ENCODE measurements at places on chromosomes 11 and 22.

- DNase-seq = no peak
Measured at GRCh38 chr11:72575533-72576242, 98.5 kb downstream of the PDE2A start.

- DNase-seq = peak; percentile 67
Measured at GRCh38 chr11:62497132-62497801, 49.3 kb downstream of the AHNAK start.

DNA sequence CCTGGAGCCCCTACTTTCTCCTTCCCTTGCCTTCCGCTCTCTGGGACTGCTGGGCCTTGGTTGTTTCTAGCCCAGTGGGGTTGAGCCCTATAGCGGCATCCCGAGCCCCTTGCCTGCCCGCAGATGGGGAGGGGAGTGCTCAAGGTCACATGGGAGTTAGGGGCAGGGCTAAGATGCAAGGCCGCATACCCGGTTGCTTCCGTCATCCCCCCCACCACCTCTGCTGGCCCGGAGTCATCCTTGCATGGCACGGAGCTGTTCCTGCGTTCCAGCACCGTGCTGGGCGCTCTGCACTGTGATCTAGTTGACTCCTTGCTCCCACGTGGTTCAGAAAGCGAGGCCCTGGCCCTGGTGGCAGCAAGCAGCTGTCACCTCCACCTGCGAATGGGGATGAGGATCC lies 18.0 kb downstream of the FLRT1 start:
- no peak for DNase-seq

DNA sequence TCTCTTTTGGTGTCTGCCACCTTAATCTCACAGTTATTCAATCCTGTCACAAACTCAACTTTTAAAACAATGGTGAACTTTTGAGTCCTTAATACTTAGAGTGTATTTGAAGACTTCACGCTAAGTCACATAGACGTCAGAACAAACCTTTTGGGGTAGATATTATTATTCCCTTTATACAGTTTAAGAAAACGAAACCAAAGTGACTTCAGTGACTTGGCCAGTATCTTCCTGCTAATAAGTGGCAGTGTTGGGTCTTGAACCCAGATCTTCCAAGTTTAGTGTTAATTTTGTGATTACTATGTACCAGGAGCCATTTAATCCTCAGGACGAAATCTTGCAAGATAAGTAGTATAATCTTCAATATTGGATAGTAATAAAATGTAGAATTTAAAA lies 691 bp downstream of the CEP295 start:
- DNase-seq = peak; percentile 3

DNA sequence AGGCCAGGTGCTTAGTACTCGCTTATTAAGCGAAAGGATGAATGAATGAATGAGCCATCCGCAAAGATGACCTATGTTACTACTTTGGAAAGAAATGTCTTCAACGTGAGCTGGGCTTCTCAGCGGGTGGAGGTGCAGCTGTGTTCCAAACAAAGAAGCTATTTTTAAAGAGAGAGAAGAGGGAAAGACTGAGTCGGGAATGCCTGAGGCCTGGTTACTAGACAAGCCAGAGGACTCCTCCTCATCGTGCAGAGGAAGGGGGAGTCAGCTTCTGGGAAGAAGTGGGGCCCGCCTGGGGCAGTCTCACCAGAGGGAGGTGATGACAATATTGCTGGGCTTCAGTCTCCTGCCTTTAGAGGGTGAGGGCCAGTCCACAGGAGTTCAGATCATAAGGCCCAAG lies 30.4 kb upstream of the CD5 start:
- no peak for DNase-seq

GRCh38 chr11:96388891-96389719 lies 607 bp downstream of the CCDC82 start:
- DNase-seq = no peak

GRCh38 chr22:46764779-46765485 lies 2.5 kb downstream of the TBC1D22A start:
- no peak for DNase-seq

- no peak for DNase-seq
Measured at GRCh38 chr11:113871336-113871735, 4.0 kb downstream of the USP28 start.

DNA sequence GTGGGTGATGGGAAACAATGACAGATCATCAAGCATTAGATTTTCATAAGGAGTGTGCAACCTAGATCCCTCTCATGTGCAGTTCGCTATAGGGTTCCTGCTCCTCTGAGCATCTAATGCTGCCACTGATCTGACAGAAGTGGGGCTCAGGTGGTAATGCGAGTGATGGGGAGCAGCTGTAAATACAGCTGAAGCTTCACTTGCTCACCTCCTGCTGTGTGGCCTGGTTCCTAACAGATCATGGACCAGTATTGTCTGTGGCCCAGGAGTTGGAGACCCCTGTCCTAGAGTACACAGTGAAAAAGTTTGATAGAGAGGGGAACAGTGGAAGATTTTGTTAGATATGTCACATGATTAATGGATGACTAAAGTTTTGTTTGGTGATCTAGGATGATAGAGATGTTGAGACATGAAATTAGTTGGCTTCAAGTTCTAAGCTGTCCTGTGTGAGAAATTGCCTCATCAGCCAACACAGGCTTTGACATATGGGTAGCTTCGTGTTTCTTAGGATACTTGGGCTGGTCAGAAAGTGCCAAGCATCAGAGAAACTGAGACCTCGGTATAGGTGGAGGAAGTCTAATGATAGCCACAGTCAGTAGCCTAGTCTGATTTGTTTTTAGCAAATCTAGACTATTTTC lies 47.4 kb downstream of the ARHGEF12 start:
- no peak for DNase-seq

- DNase-seq = no peak
Measured at GRCh38 chr11:57320067-57320718, 4.6 kb downstream of the TNKS1BP1 start.

- no peak for DNase-seq
Measured at GRCh38 chr11:72774499-72774898, 19.3 kb downstream of the STARD10 start.

- DNase-seq = no peak
Measured at GRCh38 chr22:30891781-30892180, 76.8 kb downstream of the MORC2 start.

GRCh38 chr22:39565414-39565944 lies 5.1 kb upstream of the CACNA1I start:
- DNase-seq = no peak

DNA sequence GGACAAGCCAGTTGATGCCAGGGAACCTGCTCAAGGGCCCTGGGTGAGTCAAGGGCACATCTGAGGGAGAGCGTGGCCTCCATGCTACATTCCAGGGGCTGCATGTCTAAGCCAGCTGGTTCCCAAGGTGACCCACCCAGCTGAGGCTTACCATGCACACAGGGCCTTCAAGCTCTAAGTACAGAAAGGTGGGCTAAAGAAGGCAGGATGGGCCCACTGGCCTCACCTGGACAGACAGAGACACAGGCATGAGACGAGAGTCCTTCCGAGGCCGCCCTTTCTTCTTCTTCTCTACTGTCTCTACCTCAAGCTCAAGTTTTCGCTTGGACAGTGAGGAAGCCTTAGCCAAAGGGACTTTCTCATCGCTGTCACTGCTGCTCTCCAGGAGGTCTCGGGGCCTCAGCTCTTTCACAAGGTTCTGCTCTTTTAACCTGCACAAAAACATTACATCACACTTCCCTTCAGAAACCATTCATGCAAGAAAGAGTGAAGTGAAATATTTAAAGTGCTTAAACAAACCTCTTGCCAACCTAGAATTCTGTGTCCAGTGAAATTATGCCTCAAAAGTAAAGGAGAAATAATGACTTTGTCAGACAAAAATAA lies 69.9 kb downstream of the HIRA start:
- DNase-seq = no peak

DNA sequence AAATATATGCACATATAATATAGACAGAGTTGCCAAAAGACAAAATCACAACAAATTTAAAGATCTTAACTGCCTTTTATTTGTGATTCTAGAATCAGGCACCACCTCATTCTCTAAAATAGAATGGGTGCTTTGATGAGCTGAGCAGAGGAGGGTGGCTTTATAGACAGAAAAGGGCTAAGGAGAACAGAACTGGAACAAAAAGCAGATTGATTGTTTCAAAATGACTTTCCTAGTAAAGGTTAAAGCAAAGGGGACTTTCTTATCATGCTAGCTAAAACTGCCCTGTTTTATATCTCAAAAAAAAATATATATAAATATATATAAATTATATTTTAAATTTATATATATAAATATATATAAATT lies 287.6 kb downstream of the FAT3 start:
- DNase-seq = no peak

DNA sequence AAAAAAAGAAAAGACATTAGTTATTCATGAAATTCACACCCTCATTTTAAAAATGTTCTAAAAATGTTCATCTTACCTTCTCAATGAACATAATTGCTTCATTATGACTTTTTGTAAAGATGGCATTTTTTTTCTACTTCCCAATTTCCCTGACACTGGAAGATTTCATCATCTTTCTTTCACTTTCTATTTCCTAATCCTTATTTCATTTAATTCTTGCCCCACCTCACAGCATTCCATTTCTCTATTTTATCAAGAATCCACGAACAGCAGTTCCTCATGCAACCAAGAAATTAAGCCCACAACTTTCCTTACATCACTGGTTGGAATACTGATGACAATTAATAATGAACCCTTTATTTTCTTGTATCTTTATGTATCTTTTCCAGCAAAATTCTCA lies 1.9 kb downstream of the PATL1 start:
- DNase-seq = peak; percentile 11

DNA sequence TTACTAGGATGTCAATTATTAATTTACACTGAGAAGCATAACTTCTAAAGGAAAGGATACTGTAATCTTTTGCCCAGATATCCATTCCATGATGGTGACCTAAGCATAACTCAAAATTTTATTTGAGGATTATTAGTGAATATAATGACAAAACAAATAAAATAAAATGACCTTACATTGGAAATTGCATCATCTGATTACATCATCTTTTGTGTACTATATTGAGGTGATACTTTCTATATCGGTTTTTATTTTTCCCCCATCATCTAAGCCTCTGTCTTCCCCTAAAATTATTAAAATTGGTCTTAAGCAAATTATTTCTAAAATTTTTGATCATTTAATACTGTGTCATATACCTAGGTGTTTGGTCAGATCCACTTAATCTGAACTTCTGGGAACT lies 150.1 kb upstream of the CTSC start:
- no peak for DNase-seq

DNA sequence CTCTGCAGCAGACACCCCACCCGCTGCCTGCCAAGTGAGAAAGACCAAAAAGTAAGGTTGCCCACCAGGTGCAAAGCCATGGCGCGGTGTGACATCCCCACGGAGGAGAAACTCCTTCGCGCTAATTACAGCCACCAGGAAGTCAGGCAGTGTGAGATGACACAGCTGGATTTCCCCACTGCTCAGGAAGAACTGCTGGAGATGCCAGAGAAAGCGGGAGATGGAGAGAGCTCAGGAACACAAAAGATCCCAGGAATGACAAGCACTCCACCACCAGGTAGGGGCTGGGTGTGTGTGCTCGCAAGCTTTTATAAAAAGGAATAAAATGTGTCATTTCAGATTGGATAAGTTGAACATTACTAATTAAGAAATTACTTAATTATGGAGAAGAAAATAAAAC lies 292.7 kb downstream of the OPCML start:
- no peak for DNase-seq

GRCh38 chr11:107785401-107785800 lies 73.2 kb downstream of the SLC35F2 start:
- DNase-seq = peak; percentile 56

- no peak for DNase-seq
Measured at GRCh38 chr22:37764622-37765021, 43.1 kb upstream of the GCAT start.

- no peak for DNase-seq
Measured at GRCh38 chr11:61112575-61112974, 10.3 kb downstream of the CD5 start.

DNA sequence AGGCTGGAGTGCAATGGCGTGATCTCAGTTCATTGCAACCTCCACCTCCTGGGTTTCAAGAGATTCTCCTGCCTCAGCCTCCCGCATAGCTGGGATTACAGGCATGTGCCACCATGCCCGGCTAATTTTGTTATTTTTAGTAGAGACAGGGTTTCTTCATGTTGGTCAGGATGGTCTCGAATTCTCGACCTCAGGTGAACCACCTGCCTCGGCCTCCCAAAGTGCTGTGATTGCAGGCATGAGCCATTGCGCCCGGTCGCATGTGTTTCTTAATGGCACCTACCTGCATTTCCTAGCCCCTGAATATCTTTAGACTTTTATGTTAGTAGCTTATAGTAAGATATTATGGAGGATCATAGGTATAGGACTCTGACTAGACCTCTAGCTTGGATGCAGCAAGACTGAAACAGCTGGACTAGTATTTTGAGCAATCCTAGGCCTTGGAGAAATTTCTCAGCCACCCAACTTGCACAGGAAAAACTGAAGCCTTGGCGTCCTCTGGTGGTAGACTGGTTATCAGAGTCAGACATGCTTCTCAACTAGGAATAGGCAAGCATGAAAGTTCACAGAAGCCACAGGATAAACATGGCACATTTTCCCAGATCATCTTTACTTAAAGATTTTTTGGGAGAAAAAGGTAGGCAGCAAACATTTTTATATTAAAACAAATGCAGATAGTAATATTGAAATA lies 22.7 kb upstream of the C1QTNF4 start:
- DNase-seq = peak; percentile 52

- DNase-seq = no peak
Measured at GRCh38 chr11:62505059-62505439, 41.6 kb downstream of the AHNAK start.

DNA sequence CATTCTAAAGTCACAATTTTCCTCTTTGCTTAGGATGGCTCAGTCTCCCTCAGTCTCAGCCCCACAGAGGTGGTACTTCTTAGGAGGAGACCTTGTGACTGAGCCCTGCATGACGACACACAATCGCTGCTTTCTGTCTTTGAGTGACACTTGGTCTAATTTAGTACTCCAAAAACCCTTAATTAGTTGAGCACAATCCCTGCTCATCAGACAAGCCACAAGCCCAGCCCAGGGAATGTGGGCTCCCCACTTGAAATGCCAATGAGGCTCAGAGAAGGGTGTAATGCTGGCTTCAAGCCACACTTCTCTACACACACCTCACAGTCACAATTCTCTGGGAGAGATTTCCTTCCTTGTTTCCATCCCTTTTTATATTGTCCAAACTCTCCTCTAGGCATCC lies 101.8 kb downstream of the FEZ1 start:
- no peak for DNase-seq

GRCh38 chr11:16555956-16556355 lies 182.5 kb upstream of the C11orf58 start:
- DNase-seq = no peak

GRCh38 chr11:68213135-68213515 lies at the start of gene KMT5B:
Gene KMT5B (minus strand): TSS chr11:68213296. CDS start chr11:68190076, 23,220 bp downstream.
- DNase-seq = no peak
